HepG2 (cell line): ENCODE measurements at places on chromosomes 12 and 14. TPM values are rescaled to one million over a fixed set of nuclear protein-coding genes. Genes with fewer than 3 reads are reported as not detected.

DNA sequence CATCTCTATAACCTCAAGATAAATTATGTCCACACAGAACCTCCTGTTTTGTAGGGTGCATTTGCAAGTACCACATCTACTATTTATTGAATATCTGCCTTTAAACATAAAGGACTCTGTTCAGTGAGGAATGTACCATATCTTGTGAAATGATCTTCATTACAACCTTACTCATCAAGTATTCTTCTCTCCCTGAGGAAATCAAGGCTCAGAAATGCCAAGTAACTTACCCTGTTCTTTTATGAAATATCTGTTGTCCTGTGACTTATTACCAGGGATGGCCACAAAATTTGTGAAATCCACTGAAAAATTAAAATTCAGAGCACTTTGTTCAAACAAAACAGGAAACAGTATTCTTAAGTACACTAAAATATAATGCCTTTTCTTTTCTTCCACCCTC is 366.7 kb downstream of the GALC start:
- H3K4me3 ChIP-seq: no peak overlapping the region
- DNase-seq: no peak
- no peak overlapping the region for H3K27ac ChIP-seq
- no peaks in the 10 kb centered on the region for H3K36me3 ChIP-seq
- no peaks in the 10 kb centered on the region for H3K27me3 ChIP-seq

GRCh38 chr12:50845021-50845647 is 2.4 kb downstream of the TMPRSS12 start:
- H3K36me3 ChIP-seq: no peaks in the 10 kb centered on the region
- H3K4me3 ChIP-seq: no peak overlapping the region
- H3K4me1 ChIP-seq: no peaks in the 10 kb centered on the region
- no peak overlapping the region for H3K27ac ChIP-seq
- H3K27me3 ChIP-seq: no peaks in the 10 kb centered on the region

- H3K4me1 ChIP-seq: no peaks in the 10 kb centered on the region
- no peak for DNase-seq
- no peak overlapping the region for H3K4me3 ChIP-seq
- H3K27ac ChIP-seq: no peak overlapping the region
- H3K27me3 ChIP-seq: no peaks in the 10 kb centered on the region
- H3K36me3 ChIP-seq: no peaks in the 10 kb centered on the region
Measured at GRCh38 chr14:58537004-58537403, 100.8 kb upstream of the DACT1 start.

DNA sequence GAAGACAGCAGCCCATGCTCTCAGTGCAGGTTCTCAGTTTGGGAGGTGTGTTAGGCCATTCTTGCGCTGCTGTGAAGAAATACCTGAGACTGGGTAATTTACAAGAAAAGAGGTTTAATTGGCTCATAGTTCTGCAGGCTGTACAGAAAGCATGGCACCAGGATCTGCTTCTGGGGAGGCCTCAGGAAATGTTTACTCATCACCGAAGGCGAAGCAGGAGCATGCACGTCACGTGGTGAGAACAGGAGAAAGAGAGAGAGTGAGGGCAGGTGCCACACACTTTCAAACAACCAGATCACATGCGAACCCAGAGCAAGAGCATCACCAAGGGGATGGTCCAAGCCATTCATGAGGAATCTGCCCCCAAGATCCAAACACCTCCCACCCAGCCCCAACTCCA is 9.0 kb upstream of the LRP6 start:
- H3K4me1 ChIP-seq: peaks cover 17% of the 10 kb centered on the region
- no peak overlapping the region for H3K4me3 ChIP-seq

The TPPP2 gene
- 0.58 and 0.63 TPM in 2 replicates for total RNA-seq

DNA sequence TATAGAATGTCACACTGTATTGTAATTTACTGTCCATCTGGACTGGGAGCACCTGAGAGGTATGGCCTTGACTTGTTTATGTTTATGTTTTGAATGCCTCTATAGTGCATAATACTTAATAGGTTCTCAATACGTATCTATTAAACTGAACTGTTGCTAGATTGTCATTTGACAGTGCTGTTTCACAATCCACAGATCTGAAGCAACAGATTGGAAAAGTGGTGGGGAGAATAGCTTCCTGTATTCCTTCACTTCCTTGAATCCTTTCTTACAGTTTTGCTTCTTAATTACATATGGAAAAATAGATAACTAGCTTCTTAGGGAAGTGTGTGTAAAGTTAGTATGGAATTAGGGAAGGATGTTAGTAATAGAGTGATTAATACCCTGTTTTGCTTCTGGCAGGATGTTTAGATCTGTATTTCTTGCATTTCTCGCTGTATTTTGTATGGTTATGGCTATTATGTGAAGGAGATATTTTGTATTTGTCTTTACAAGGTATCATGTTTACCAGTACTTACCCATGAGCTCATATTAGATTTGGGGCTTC is 4.5 kb downstream of the CNOT2 start:
- no peak overlapping the region for H3K4me3 ChIP-seq
- no peak overlapping the region for H3K27ac ChIP-seq
- no peak for DNase-seq

DNA sequence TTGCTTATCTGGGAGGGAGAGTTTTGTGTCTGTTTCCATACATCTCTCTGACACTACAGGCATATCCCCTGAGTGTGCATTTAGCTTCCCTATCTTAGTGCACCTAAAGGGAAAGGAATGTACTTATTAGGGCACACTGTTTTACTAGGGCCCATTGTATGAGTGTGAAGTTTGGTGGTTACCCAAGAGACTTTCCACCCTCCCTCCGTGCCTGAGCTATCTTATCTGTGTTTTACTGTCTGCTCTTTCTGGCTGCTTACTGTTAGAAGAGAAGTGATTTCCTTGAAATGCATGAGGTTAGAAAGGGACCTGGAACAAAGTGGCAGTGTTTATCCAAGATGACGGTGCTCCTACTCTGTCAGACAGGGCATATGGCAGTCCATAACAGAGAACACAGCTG is 8.5 kb upstream of the SVOP start:
- H3K36me3 ChIP-seq: no peaks in the 10 kb centered on the region
- H3K4me3 ChIP-seq: no peak overlapping the region
- no peak overlapping the region for H3K27ac ChIP-seq
- no peaks in the 10 kb centered on the region for H3K4me1 ChIP-seq
- no peaks in the 10 kb centered on the region for H3K27me3 ChIP-seq

DNA sequence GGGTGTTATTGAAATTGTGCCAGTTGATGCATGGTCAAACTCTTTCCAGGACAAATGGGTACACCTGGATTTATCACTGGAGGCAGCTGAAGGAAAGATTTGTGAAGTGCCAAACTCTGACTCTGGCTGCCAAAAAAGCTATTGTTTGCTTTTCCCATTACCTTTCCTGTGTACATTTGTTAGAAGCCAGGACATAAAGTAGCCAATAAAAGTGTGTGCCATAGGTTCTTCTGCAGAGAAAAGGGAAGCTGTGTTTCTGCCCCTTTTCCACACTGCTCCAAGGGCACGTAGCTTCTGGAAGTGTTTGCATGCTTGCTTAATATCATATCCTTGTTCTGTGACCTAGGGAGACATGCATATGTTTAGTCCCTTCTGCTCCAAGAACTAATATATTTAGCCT is 1114.4 kb downstream of the SLC16A7 start:
- no peak overlapping the region for H3K27ac ChIP-seq
- DNase-seq: no peak
- H3K27me3 ChIP-seq: no peaks in the 10 kb centered on the region
- no peak overlapping the region for H3K4me3 ChIP-seq
- H3K4me1 ChIP-seq: no peaks in the 10 kb centered on the region

The KRT85 gene
- not detected in 2 replicates for total RNA-seq

The TEX52 gene
- total RNA-seq: 0.17 TPM in 1 of 2 replicates, not detected in the other

DNA sequence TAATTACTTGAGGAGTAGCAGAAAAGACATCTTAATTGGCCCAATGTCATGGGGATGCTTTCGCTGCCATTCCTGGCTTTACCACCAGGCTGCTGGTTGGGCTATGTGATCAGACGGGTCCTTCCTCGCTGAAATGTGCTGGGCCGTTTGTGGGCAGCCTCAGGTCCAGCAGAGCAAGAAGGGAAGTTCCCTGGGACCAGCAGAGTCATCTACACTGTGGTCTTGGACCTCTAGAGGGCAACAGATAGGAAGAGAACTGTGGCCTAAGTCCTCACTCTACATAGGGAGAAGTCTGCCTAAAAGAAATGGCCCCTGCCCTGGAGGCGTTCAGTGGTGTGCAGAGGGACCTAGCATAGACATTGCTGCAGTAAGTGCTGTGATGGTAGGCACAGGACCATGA is 10.9 kb downstream of the EVL start:
- peak; percentile 15 for DNase-seq
- no peaks in the 10 kb centered on the region for H3K36me3 ChIP-seq
- no peak overlapping the region for H3K27ac ChIP-seq
- H3K4me1 ChIP-seq: no peaks in the 10 kb centered on the region
- no peaks in the 10 kb centered on the region for H3K27me3 ChIP-seq

DNA sequence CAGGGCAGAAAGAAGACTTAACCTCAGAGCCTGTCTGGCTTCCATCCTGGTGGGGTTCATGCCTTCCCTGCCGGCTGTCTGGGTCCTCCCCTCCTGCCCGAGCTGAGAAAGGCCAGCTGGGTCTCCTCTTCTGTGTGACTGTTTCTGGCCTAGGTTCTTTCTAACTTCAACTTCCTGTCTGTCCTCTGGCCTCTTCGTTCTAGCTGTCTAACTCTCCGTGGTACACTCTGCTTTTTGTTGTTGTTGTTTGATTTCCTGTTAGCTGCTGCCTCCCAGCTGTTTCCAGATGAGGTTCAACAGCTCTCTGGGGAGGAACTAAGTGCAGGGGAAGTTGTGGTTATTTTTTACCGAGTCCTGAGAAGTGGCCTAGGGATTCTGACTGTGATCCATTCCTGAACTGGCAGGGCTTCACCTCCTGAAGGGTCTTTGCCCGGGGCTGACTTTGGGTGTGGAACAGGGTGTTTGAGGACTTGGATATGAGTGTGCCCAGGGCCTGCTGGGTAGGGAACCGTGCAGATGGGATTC is 3.2 kb downstream of the MLXIP start:
- no peak overlapping the region for H3K27ac ChIP-seq
- H3K4me3 ChIP-seq: no peak overlapping the region
- H3K36me3 ChIP-seq: peaks cover 5% of the 10 kb centered on the region; the same call in 1 of the 2 replicates
- no peaks in the 10 kb centered on the region for H3K27me3 ChIP-seq

- DNase-seq: no peak
- H3K27me3 ChIP-seq: no peaks in the 10 kb centered on the region
- peaks cover 23% of the 10 kb centered on the region for H3K4me1 ChIP-seq
- no peak overlapping the region for H3K4me3 ChIP-seq
Measured at GRCh38 chr12:27810756-27811155, 30.7 kb upstream of the MANSC4 start.
